ENCODE measurements at places on chromosomes 2 and 18.

DNA sequence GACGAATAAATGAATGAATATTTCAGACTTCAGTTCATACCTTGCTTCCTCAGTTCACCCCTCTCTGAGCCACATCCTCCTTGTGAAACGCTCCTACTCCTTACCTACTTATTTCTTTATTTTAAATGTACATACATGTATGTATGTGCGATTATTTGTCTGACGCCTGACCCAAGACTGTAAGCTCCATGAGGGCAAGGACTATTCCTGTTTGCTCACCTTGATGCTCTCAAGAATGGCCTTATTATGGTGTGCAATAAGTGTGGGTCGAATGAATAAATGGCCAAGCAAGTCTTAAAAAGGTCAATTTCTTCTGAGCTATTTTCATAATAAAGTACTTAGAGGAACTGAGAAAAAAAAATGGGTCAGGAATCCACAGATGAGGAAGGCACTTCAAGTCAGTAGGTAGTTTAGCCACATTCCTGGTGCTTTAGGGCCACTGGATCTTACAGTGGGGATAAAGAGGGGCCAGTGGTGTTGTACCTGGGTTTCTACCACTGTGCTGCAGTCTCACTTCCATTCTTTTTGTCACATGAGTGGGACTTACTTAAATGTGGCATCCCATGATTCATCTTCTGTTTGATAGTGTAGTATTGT is 74.7 kb downstream of the SDC1 start:
- no peak for DNase-seq

DNA sequence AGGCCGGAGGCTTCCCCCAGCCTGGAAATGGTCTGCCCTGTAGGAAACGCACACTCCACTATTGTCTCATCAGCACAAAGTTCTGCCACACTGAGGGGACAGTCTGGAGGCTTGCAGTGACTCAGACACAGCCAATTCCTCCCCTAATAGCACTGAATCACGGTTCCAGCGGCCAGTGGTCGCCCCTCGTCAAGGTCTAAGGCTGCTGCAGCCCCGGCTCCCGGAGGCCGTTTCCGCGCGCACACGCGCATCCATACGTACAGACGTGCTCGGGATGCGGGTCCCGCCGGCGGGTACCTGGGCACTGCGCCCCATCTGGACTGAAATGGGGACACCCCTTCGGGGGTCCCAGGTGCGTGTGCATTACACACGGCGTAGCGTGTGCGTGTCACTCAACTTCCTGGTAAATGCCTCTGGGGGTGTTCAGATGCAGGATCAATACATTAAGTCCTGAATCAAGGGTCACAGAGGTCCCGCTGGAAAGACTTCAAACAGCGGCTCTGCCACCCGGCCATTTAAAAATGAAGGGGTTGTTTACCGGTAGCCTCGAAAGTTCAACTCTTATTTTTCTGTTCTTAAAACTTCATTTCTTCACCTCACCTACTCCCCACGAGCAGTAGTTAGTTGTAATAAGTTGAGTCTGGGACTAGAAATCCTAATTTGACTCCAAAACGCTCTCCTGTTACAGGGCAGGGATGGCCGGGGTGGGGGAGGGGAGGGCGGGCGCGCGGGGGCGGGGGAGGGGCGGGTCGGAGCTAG is 572 bp upstream of the ZNF516 start:
- DNase-seq = peak; percentile 79

GRCh38 chr2:239942871-239943311 is 82.3 kb downstream of the NDUFA10 start:
- no peak for DNase-seq

DNA sequence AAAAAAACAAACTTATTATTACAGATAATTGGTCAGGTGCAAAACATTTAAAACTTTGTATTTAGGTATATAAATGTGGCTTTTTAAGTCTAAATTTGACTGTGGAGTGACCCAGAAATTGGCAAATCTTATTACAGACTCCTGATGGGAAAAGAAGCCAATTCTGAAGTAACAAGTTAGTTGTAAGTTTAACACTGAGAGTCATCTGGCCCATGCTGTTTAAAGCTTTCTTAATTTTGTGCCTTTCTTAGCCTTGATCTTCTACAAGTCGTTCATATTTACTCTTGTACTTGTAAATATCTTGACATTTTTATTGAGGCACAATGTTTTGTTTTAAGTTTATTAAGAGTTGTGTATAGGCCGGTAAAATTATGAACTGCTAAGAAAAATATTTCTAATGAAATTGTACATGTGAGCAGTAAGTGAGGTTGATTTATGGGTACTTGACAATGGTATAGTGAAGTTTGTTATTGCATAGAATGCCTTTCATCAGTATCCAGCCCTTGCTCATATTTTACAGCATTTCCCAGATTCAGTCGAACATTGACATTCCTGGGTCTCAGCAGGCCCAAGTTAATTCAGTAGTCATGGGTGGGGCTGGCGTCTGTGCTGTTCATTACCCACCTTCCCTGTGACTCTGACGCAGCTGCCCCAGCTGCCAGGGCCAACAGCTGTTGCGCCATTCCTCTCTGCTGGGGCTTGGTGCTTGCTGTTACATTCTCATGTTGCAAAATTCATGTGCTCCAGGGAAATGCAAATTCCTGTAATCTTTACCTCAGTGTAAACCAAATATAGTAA is 121.4 kb downstream of the ZNF236 start:
- DNase-seq = no peak

GRCh38 chr2:210548031-210548430 is 8.4 kb upstream of the CPS1 start:
- DNase-seq = no peak

GRCh38 chr2:75454241-75454620 is 106.5 kb downstream of the EVA1A start:
- DNase-seq = no peak

GRCh38 chr18:36340246-36340645 is 42.7 kb downstream of the FHOD3 start:
- no peak for DNase-seq

DNA sequence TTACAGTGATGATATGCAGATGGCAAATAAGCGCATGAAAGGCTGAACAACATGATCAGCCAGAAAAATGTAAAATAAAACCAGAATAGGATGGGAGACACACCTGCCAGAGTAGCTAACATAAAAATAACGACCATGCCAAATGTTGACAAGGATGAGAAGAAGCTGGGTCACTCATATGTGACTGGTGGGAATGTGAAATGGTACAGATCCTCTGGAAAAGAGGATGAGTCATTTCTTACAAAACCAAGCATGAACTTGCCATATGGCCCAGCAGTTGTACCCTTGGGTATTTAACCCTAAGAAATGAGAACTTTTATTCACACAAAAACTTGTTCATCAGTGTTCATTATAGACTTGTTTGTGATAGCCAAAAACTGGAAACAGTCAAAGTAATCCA is 143.8 kb downstream of the SH3BP4 start:
- no peak for DNase-seq

DNA sequence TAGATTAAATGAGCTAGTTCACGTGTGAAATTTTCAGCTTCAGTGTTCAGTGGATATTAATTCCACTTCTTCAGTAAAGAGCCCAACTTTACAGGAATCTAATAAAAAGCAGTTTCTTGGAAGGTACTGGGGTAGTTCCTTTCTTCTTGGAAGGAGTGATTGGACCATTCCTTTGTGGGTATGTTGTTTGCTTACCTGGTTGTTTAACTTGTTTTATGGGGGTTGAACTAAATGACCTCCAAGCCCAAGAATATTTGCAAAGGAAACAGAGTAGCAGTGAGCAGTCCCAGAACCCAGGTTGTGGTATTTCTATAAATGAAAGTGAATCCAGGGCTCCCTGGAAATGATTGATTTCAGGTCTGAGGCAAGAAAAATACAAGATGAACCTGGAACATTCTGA is 31.4 kb downstream of the KCNJ13 start:
- no peak for DNase-seq

- no peak for DNase-seq
These were observed 145.0 kb downstream of the MCFD2 start for GRCh38 chr2:46770622-46771021.

DNA sequence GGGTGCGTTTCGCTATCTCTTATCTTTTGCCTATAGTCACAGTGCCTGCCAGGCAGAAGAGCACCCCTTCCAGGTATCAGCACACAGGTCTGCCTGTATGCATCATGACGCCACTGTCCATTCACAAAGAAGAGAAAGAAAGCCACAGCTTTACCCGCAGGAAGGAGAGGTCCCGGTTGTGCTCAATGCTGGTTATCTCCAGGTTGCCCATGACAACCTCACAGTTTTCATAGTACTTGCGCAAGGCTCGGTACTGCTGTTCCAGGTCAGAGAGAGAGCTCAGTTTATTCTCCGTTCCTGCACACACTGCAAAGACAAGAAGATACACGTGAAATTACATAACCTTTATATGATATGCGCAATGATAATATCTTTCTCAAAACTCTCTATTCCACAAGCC is 414.0 kb downstream of the ERBB4 start:
- peak; percentile 4 for DNase-seq

- no peak for DNase-seq
These were observed 36.9 kb upstream of the TANC1 start for GRCh38 chr2:158931572-158931971.

DNA sequence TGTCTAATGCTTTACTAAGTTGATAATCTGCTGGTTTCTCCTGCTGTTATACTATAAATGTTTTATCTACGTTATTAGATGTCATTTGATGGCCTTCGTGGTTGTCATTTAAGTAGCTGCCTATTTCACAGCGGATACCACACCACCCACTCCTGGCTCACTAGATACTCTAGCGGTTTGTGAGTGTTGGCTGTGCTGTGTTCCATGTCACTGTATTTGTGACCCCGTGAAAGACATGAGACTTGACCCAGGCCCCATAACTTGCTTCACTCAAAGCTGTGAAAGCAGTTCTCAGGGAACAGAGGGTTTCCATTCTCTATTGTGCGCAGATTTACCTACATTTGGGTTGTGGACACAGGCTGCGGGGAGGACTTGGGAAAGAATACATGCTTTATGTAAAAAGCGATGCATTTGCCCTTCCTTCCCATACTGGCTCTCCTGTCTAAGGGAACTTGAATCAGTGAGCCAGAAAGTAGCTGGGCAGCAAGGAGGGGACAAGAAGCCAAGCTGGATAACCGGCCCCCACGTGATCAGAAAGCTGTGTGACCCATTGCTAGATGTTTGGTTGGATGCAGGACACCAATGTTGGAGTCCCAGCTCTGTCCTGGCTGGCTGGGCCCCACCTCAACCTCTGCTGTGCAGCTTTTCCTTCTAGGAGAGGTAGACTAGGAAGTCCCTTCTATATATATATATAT is 52.2 kb downstream of the PLB1 start:
- no peak for DNase-seq

GRCh38 chr18:36459786-36460185 is 162.3 kb downstream of the FHOD3 start:
- no peak for DNase-seq

- no peak for DNase-seq
These were observed 6.7 kb downstream of the GNAL start for GRCh38 chr18:11695736-11696135.

DNA sequence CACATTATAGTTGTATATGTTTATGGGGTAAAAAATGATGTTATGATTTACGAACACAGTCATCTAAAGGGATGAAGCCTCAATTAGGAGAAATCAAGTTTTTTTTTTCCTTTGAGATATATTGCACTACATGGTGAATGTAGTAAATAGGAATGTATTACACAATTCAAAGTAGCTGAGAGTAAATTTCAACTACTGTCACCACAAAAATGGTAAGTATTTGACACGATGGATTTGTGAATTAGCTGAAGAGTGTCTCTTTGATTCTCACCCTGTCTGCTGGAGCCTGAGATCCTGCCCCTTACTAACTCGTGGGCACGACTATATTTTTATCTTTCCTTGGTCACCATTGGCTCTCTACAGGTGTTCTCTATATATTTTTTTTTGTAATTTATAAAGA is 540.4 kb upstream of the DSEL start:
- DNase-seq = no peak

- no peak for DNase-seq
These were observed 679.0 kb upstream of the ID2 start for GRCh38 chr2:8002765-8003393.

DNA sequence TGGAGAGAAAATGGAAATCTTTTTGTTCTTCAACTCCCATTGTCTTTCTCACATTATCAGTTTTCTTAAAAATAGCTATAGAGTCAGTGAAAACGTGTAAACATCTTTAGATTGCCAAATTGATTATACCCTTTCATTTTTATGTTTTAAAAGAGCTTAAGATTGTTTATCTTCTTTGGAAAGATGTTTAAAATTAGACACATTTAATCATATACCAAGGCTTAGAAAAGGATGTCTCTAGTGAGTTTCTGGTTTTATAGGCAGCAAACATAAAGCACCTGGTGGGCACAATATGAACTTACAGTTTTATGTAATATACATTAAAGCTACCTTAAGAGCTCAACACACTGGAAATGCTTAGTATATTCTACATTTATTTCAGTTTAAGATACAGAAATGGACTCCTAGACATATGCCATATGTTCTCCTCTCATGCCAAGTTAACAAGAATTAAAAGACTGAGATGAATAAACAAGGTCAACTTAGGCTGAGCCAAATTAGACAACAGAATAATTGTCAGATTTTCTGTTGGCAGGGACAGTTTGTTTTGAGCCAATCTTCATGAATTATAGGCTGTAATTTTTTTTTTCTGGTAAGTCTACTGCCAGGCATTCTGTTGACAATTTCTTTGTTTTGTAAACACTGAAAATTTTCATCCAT is 112.7 kb downstream of the OTX1 start:
- no peak for DNase-seq

- DNase-seq = no peak
These were observed 64.6 kb upstream of the IGFBP2 start for GRCh38 chr2:216568576-216568975.

DNA sequence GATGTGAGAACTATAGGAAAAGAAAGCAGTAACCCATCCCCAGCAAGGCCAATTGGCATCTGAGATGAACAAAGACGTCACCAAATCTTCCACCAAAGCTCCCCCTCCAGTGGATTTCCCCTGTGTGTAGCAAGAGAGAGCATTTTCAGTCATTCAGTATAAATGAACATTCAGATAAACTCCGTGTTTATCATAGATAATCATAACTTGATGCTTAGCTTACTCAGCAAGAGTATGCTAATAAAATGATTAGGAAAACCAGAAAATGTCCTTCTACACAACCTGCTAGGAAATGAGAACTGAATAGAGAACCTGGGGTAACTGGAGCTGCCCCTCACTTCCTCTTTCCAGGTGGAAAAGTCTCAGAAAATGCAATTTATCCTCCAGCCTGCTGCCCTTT is 198.0 kb upstream of the CCDC150 start:
- DNase-seq = no peak

- no peak for DNase-seq
These were observed 3.9 kb downstream of the MAP3K19 start for GRCh38 chr2:135043345-135043744.

GRCh38 chr2:17877811-17878280 is 621 bp upstream of the KCNS3 start:
- DNase-seq = peak; percentile 60

DNA sequence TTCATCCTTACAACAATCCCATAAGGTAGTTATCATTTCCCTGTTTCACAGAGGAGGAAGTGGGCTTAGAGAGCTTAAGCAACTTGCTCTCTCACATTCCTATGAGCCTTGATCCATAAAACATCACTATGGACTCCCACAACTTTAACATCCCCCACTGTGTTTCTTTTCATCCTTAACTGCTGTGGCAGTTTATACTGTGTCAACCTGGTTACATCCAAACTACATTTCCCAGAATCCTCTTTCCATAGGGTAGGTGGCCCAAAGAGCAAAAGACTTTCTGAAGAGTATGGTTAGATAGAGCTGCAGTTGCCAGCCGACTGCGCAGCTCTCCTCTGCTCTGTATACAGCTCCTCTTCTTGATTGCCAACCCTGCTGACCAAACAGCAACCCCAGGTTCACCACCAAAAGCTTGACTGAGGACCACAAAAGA is 22.5 kb downstream of the MAP3K2 start:
- peak; percentile 5 for DNase-seq
